Trophoblast cell (in vitro differentiated cells and primary cell): ENCODE measurements at places on chromosomes 16 and 17.

DNA sequence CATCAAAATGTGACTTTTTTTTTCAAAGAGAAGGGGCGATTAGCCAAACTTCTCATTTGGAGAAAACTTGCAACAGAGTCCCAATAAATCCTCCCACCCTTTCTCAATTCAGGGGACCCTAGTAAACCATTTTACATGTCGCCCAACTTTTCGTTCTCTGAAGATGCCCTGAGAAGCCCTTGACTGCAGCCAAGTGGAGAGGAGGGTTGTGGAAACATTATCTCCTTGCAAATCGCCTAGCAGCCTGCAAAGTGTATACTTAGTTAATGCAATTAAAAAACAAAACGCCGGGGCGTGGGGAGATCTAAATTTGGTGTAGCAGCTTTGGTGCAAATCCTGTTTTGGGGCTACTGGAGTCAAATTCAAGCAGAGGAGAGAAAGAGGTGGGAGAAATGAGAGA is 1.2 kb upstream of the SHISA9 start:
- H3K36me3 ChIP-seq: no peaks in the 10 kb centered on the region
- no peak overlapping the region for H3K4me3 ChIP-seq
- H3K27me3 ChIP-seq: peaks cover 2% of the 10 kb centered on the region

GRCh38 chr17:77693776-77694175 is 264.7 kb upstream of the TNRC6C start:
- no peaks in the 10 kb centered on the region for H3K36me3 ChIP-seq
- H3K27me3 ChIP-seq: peaks cover 23% of the 10 kb centered on the region
- no peaks in the 10 kb centered on the region for H3K4me1 ChIP-seq
- DNase-seq: no peak
- no peak overlapping the region for H3K4me3 ChIP-seq

GRCh38 chr17:68273722-68274121 is 17.2 kb downstream of the SLC16A6 start:
- H3K27ac ChIP-seq: no peak overlapping the region
- no peaks in the 10 kb centered on the region for H3K27me3 ChIP-seq
- peaks cover 14% of the 10 kb centered on the region for H3K36me3 ChIP-seq
- no peak for DNase-seq

- H3K4me1 ChIP-seq: peaks cover 2% of the 10 kb centered on the region
- H3K36me3 ChIP-seq: no peaks in the 10 kb centered on the region
- H3K4me3 ChIP-seq: no peak overlapping the region
- no peak overlapping the region for H3K27ac ChIP-seq
- H3K27me3 ChIP-seq: no peaks in the 10 kb centered on the region
- DNase-seq: no peak
These were observed 484.2 kb upstream of the SOX9 start for GRCh38 chr17:71636644-71637043.

DNA sequence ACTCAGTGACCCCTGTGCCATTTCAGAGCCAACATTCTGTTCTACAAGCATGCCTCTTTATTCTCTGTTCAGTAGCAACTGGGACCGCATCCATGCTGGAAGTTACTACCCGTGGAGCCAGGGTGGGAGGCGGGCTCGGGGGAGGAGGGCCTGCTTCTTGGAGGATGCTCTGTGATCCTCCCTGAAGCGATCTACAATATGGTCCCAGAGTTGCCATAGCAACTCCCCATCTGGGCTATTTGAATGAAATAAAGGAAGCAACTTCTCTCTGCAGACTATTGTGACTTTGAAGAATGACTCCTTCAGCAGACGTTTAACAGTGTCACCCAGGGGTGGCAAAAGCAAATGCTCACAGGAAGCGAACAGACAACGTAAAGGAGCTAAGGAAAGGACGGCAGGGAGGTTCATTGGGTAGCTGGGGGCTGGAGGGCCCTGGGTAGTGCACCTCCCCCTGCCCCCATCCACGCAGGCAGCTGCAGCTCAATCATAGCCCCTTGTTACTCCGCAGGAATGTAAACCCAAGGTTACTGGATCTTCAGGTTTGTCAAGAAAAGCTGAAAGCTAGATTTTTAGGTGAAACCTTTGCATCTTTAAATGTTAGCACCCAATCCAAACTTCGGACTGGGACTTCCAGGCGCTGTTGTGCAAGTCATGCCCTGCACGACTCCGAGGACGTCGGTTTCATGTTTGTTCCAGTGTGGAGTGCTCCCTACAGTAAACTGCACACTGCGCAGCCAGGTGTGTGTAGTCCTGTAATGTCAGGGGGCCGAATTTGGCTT is 51.1 kb upstream of the MEAK7 start:
- peaks cover 22% of the 10 kb centered on the region for H3K4me1 ChIP-seq
- no peaks in the 10 kb centered on the region for H3K27me3 ChIP-seq
- no peaks in the 10 kb centered on the region for H3K36me3 ChIP-seq
- H3K27ac ChIP-seq: peak overlapping the region; percentile 51
- DNase-seq: peak; percentile 72
- no peak overlapping the region for H3K4me3 ChIP-seq

DNA sequence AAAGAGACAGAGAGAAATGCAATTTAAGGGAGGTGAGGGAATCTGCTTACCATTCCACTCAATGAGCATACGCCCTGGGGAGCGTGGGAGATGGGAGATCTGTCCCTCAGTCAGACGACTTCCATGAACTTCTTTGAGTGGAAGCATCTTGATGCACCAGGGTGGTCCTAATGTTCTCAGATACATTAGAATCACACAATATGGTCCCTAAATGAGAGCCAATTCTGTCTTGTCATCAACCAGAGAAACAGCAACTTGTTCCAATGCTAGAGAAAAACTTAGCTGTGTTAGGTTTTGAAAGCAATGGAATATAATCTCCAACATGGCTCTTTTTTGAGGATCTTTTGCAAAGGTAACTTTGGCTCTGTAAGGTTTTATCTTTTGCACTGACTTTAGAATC is 44.1 kb downstream of the GPR139 start:
- H3K4me1 ChIP-seq: no peaks in the 10 kb centered on the region
- DNase-seq: no peak
- no peak overlapping the region for H3K4me3 ChIP-seq

DNA sequence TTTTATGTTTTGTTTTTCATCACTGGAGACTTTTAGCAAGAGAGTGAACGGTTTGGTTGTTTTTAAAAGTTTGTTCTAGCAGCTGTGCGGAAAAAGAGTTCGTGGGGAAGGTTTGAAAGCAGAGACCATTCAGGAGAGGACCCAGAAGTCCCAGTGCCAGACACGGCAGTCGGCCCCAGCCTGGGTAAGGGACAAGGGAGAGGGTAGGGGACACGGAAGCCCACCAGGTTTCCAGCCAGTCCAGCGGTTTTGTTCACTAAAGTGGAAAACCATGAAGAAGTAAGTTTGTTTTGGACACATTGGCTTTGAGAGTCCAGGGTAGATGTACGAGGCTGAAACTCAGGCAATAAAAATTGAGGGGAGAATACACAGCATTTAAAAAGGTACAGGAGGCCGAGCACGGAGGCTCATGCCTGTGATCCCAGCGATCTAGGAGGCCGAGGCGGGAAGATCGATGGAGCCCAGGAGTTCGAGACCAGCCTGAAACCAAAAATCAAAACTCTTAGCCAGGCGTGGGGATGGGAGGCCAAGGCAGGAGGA is 56.8 kb upstream of the RPH3AL start:
- H3K27ac ChIP-seq: peak overlapping the region; percentile 37
- H3K4me1 ChIP-seq: peaks cover 4% of the 10 kb centered on the region
- DNase-seq: no peak
- no peaks in the 10 kb centered on the region for H3K27me3 ChIP-seq
- no peaks in the 10 kb centered on the region for H3K36me3 ChIP-seq

- no peaks in the 10 kb centered on the region for H3K4me1 ChIP-seq
- no peaks in the 10 kb centered on the region for H3K27me3 ChIP-seq
- H3K4me3 ChIP-seq: no peak overlapping the region
- no peak for DNase-seq
- H3K36me3 ChIP-seq: no peaks in the 10 kb centered on the region
- H3K27ac ChIP-seq: no peak overlapping the region
These were observed 393.4 kb downstream of the HAPSTR1 start for GRCh38 chr16:9484881-9485280.

DNA sequence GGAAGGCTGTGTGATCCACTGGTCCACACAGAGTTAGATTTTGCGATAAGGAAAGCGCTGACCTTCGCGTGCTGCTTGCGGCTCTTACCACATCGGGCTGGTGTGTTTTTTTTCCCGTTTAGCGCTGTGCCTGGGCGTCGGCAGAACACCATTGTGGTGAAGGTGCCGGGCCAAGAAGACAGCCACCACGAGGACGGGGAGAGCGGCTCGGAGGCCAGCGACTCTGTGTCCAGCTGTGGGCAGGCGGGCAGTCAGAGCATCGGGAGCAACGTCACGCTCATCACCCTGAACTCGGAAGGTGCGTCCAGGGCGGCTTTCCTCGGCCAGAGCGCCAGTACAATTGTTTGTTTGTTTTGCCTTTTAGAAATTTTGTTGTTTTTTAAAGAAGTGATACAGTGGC is 54.7 kb downstream of the BANP start:
- no peaks in the 10 kb centered on the region for H3K27me3 ChIP-seq
- H3K4me3 ChIP-seq: no peak overlapping the region
- no peaks in the 10 kb centered on the region for H3K4me1 ChIP-seq

DNA sequence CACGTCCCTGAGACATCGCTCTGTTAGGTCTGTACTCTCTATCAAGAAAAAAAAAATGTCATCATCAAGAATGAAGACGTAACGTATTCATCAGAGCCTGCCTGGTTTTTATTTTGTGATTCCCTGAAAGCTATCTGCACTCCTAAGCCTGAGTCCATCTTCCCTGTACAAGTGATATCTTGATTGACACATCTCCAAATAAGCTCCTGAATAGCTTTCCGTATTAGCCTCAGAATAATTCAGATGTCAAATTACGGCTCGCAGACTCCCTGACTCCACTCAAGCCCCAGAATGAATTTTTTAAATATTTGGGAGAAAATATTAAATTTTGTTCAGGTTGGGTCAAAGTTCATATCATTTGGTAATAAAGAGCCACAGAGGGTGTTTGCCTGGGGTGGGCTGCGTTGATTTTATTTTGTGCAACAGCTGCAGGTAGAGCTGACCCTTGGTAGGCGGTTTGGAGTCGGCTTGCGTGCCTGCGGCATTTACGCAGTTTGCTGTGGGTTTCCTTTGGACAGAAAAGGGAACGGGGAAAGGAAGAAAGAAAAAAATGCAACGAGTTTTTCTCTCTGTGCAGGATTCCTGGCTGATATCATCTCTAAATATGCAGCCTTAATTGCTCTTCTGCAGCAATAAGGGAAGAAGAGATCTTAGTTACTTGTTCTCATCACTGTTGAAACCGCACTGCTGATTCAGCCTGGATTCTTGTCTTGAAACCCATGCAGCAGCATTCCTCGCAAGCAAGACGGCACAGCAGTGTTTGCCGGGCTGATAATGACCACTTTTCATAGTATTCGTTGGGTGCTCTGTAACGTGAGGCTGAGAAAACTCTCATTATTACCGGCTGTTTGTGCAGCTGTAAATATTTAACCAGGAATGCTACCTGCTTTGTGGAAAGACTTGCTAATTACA is 114.7 kb downstream of the IRX3 start:
- no peaks in the 10 kb centered on the region for H3K36me3 ChIP-seq
- DNase-seq: peak; percentile 89
- H3K27me3 ChIP-seq: no peaks in the 10 kb centered on the region
- peaks cover 20% of the 10 kb centered on the region for H3K4me1 ChIP-seq
- H3K4me3 ChIP-seq: no peak overlapping the region

- H3K27me3 ChIP-seq: no peaks in the 10 kb centered on the region
- peaks cover 16% of the 10 kb centered on the region for H3K4me1 ChIP-seq
- peak; percentile 72 for DNase-seq
- H3K27ac ChIP-seq: no peak overlapping the region
- H3K36me3 ChIP-seq: peaks cover 71% of the 10 kb centered on the region
- no peak overlapping the region for H3K4me3 ChIP-seq
These were observed 7.9 kb downstream of the ACLY start for GRCh38 chr17:41910701-41911391.

DNA sequence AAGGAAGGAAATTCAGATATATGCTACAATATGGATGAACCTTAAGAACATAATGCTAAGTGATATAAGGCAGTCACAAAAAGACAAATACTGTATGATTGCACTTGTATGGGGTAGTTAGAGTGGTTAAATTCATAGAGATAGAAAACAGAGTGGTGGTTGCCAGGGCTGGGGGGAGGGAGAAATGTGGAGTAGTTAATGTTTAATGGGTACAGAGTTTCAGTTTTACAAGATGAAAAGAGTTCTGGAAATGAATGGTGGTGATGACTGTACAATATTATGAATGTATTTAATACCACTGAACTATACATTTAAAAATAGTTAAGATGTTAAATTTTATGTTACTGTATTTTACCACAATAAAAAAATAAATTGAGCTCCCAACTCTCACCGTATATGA is 157.9 kb downstream of the TOX3 start:
- no peak for DNase-seq
- no peaks in the 10 kb centered on the region for H3K36me3 ChIP-seq
- H3K27me3 ChIP-seq: no peaks in the 10 kb centered on the region
- no peak overlapping the region for H3K4me3 ChIP-seq
- H3K27ac ChIP-seq: no peak overlapping the region
- no peaks in the 10 kb centered on the region for H3K4me1 ChIP-seq

GRCh38 chr16:9203956-9204355 is 112.5 kb downstream of the HAPSTR1 start:
- no peak overlapping the region for H3K27ac ChIP-seq
- H3K27me3 ChIP-seq: no peaks in the 10 kb centered on the region
- H3K4me1 ChIP-seq: no peaks in the 10 kb centered on the region
- H3K36me3 ChIP-seq: no peaks in the 10 kb centered on the region
- no peak for DNase-seq
- no peak overlapping the region for H3K4me3 ChIP-seq

DNA sequence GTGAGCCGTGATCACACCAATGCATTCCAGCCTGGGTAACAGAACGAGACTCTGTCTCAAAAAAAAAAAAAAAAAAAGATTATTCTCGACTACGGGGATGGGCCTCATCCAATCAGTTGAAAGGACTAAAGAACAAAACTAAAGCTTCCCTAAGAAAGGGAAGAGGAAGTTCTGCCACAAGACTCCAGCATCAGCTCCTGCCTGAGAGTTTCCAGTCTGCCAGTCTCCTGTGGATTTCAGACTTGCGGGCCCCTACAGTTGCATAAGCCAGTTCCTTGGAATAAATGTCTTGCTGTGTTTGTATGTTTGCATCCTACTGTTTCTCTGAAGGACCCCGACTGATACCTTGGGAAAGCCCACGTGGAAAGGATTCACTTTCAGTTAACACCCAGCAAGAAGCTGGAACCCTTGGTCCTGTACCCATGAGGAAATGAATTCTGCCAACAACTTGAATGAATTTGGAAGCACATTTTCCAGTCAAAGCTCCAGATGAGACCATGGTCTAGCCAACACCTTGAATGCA is 26.3 kb upstream of the FZD2 start:
- H3K36me3 ChIP-seq: no peaks in the 10 kb centered on the region
- peaks cover 3% of the 10 kb centered on the region for H3K4me1 ChIP-seq
- H3K27ac ChIP-seq: no peak overlapping the region
- H3K27me3 ChIP-seq: no peaks in the 10 kb centered on the region
- no peak for DNase-seq

DNA sequence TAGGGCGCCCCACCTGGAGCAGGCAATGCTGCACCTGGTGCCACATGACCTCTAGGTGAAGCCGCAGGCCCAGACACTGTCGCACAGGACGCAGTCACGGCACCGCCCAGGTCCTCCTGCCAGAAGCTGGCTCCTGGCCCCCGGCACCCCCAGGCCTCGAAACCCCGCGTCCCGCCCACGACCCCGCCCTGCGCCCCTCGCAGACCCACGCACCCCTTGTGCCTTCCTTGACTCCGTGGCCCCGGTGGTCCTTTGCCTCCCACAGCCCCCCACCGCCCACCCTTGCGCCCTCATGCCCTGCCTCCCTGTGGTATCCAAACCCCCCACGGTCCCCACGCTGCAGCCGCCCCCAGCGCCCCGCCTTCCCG is 6.3 kb upstream of the C1QTNF8 start:
- peaks cover 6% of the 10 kb centered on the region for H3K4me1 ChIP-seq
- H3K27ac ChIP-seq: no peak overlapping the region
- no peaks in the 10 kb centered on the region for H3K27me3 ChIP-seq
- H3K36me3 ChIP-seq: no peaks in the 10 kb centered on the region
- H3K4me3 ChIP-seq: no peak overlapping the region
- no peak for DNase-seq
